Aorta (tissue), 5 donors: ENCODE measurements at places on chromosomes 6 and 20. TPM values are rescaled to one million over a fixed set of nuclear protein-coding genes. Genes with fewer than 3 reads are reported as not detected.

SAMD3 gene
- 2.7 TPM for total RNA-seq

CCDC170 gene
- 5.4 TPM for total RNA-seq

CST5 gene
- total RNA-seq: not detected

CAGE1 gene
- not detected for total RNA-seq

BPHL gene
- total RNA-seq: 14.6 TPM

SLC32A1 gene
- total RNA-seq: not detected

WFDC10B gene
- total RNA-seq: not detected

LY6G6D gene
- total RNA-seq: not detected

CTCFL gene
- total RNA-seq: not detected

GRCh38 chr6:108896111-108896661 is 48.0 kb downstream of the ARMC2 start:
- no peak overlapping the region for H3K4me3 ChIP-seq
- H3K27ac ChIP-seq: peak overlapping the region; percentile 64
- no peaks in the 10 kb centered on the region for H3K27me3 ChIP-seq
- no peak for DNase-seq
- H3K36me3 ChIP-seq: no peaks in the 10 kb centered on the region
- H3K4me1 ChIP-seq: no peaks in the 10 kb centered on the region

DNA sequence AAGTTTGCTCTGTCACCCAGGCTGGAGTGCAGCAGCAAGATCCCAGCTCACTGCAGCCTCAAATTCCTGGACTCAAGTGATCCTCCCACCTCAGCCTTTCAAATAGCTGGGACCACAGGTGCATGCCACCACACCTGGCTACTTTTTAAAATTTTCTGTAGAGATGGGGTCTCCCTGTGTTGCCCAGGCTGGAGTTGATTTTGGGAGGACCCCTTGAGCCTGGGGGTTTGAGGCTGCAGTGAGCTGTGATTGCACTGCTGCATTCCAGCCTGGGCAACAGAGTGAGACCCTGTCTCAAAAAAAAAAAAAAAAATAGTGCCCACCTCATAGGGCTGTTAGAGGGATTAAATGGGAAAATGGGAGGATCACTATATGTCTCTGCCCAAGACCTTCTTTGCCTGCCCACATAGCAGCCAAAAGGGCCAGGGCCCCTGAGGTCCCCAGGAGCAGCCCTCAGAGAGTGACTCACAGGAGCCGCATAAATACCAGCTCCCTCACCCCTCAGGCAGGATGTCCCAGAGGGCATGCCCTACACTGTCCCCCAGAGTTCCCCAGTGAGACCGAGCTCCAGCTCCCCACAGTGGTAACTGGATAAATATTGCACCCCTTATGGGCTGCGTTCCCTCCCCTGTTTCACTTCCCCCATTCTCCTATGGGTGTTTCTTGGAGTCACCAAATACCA is 11.7 kb upstream of the MDGA1 start:
- no peak overlapping the region for H3K4me3 ChIP-seq
- H3K27me3 ChIP-seq: no peaks in the 10 kb centered on the region
- no peak for DNase-seq
- no peaks in the 10 kb centered on the region for H3K4me1 ChIP-seq
- no peaks in the 10 kb centered on the region for H3K36me3 ChIP-seq

DNA sequence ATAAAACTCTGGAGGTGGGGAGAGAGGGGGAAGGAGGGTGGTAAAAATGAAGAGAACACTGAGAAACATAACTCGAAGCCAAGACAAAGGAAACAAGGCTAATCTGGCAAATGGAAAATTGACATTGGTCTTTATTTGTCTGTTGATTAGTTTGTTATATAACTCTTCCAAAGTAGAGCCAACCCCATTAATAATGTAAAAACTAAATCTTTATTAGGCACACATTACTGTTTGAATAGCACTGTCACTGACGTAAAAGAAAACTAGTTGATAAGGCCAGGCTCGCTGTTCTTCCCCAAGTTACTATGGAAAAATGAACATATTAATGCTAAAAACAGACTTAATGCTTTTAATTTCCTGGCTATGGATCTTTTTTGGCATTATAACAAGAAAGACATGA is 110.0 kb downstream of the MAP3K5 start:
- no peak overlapping the region for H3K27ac ChIP-seq
- no peaks in the 10 kb centered on the region for H3K36me3 ChIP-seq
- H3K4me3 ChIP-seq: no peak overlapping the region
- peaks cover 5% of the 10 kb centered on the region for H3K4me1 ChIP-seq
- DNase-seq: no peak

DNA sequence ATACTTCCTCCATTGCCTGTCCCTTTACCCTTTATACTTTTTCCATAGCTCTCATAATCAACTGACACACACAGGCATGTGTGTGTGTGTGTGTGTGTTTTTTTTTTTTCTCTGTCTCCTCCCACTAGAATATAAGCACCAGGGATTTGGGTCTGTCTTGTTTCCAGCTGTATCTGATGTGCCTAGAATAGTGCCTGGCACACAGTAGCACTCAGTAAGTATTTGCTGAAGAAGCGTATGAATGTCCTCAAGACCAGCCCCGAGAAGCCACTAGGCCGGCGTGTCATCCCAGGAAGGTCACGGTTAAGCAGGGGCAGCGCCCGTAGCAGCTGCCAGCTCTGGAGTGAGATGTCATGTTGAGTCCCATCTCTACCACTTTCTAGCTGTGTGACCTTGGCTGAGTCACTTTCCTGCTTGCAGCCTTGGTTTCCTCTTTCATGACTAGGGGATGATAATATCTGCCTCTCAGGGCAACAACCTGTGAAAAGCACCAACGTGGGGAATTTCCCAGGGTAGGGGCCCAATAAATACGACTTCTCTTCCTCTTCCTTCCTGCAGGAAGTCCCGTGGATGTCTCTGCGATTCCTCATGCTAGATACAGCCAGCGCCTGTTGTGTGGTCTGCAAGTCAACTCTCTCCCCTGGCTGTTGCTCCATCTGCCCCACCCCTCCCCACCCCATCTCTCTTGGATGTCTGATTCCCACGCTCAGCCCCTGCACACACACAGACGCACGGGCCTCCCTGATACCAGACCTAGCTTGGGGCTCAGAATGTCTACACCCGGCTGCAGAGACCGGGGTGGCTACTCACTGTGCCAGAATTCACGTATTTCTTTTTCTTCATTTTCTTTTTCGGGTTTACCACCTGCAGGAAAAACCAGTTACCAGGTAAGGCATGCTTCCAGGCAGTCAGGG is 58.1 kb downstream of the RAB44 start:
- H3K27me3 ChIP-seq: no peaks in the 10 kb centered on the region
- H3K4me3 ChIP-seq: no peak overlapping the region
- H3K4me1 ChIP-seq: no peaks in the 10 kb centered on the region
- no peak overlapping the region for H3K27ac ChIP-seq
- no peaks in the 10 kb centered on the region for H3K36me3 ChIP-seq

DNA sequence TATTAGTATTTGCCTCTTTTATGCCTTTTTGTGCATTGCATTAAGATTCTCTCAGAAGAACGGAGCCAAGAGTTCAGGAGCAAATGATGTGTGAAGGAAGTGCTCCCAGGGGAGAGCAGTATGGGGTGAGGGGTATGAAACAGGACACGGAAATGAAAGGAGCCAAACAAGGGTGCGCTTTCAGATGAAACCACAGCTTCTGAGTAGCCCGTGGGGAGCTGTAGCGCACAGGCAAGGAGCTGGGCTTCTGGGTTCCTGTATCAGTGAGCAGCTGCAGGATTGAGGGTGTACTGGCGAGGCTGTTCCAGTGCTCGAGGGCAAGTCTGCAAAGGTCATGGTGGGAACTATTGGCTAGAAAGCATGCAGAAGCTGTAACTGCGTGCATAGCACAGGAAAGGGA is 25.4 kb downstream of the ANKEF1 start:
- no peak overlapping the region for H3K4me3 ChIP-seq
- no peak for DNase-seq
- no peak overlapping the region for H3K27ac ChIP-seq
- no peaks in the 10 kb centered on the region for H3K27me3 ChIP-seq
- no peaks in the 10 kb centered on the region for H3K4me1 ChIP-seq

DNA sequence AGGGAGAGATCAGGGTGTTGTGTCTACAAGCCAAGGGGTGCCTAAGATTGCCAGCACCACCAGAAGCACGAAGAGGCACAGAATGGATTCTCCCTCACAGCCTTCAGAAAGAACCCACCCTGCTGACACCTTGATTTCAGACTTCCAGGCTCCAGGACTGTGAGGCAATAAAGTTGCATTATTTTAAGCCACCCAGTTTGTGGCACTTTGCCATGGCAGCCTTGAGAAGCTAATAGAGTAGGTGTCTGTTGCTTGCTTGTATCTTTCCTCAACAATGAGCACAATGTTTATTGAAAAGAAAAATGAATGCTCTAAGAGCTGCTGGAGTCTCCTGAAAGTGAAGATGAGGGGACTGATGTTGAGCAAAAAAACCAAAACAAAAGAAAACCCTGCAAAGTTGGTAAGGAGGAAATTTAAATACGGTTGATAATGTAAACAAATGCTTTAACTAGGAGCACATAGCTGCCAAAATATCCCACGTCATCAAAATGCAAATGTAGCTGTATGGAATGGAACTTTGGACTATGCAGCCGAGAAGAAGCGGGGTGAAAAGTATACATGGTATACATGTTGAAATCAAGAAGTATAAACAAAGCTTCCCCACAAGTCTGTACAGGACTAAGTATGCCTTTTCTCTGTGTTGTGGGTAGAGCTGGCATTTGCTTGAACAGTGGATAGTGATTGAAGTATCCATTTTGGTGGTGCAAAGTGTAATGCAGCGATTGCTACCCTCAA is 8.0 kb downstream of the IL20RA start:
- H3K27ac ChIP-seq: no peak overlapping the region
- no peaks in the 10 kb centered on the region for H3K4me1 ChIP-seq
- no peak overlapping the region for H3K4me3 ChIP-seq
- no peaks in the 10 kb centered on the region for H3K27me3 ChIP-seq
- no peak for DNase-seq
- no peaks in the 10 kb centered on the region for H3K36me3 ChIP-seq

- H3K27me3 ChIP-seq: no peaks in the 10 kb centered on the region
- no peaks in the 10 kb centered on the region for H3K4me1 ChIP-seq
- no peaks in the 10 kb centered on the region for H3K36me3 ChIP-seq
- no peak overlapping the region for H3K4me3 ChIP-seq
Observed at GRCh38 chr6:12865671-12866181, 149.2 kb downstream of the PHACTR1 start.
